CD4-positive, alpha-beta T cell treated with Interferon alpha-2 for 1 hour (primary cell): ENCODE measurements at places on chromosomes 5 and 9.

DNA sequence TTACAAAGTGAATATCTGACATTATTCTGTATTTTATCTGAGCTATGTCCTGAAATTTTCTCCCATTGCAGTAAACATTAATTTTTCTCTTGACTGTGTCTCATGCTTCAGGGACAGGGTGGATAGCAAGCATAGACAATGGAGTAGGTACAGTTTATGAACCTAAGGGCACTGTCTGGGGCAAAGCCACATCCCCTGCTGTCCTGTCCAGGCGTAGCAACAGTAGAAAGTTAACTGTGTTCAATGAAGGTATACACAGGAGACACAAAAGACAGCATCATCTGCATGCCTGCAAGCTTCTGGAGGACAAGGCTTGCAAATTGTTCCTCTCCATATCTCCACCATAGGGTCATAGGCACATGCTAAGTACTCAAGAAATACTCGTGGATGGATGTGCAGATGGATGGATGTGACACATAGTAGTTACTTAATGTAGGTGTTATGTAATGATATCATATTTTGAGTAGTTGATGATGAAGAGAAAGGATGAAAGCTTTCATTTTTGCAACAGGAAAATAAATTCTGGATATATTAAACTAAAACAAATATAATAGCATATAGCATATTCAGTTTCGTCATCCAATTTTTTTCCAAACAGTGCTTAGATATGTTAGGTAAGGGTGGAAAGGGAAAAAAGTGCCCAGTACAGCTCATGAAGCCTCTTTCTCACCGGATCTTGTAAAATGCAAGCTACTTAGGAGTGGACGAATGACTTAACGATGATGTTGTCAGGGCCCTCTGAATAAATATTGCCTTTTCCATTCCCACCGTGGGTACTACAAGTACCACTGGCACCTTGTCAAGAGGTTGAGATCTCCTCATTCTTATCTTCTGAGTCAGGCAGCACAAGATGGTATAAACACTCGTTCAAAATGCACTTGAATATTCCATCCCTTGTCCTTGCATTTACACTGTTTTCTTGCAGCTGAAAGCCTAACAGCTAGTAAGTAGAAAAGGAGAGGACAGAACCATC lies 19.9 kb upstream of the ZSWIM6 start:
- DNase-seq = no peak

GRCh38 chr9:81086416-81086815 lies 602.9 kb downstream of the TLE1 start:
- DNase-seq = no peak

GRCh38 chr5:54603372-54603771 lies 85.8 kb downstream of the SNX18 start:
- DNase-seq = no peak

- no peak for DNase-seq
These were observed 8.0 kb downstream of the PTCD2 start for GRCh38 chr5:72328172-72328571.

DNA sequence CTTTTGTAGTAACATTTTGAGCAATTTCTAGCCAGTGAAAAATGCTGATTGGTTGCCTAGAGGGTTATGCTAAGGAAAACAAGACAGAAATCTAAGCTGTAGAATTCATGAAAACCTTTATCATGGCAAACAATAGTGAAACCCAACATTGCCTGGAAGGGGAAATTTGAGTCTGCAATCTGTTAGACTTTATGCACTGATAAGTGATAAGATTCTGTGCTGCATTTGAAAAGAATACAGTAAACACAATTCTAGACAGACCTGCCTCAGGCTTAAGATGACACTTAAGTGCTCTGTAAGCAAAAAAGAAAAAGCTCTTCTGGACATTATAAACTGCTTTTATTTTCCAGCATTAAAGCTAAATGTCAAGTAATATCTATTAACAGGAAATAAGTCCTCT lies 519.3 kb downstream of the ISL1 start:
- no peak for DNase-seq

DNA sequence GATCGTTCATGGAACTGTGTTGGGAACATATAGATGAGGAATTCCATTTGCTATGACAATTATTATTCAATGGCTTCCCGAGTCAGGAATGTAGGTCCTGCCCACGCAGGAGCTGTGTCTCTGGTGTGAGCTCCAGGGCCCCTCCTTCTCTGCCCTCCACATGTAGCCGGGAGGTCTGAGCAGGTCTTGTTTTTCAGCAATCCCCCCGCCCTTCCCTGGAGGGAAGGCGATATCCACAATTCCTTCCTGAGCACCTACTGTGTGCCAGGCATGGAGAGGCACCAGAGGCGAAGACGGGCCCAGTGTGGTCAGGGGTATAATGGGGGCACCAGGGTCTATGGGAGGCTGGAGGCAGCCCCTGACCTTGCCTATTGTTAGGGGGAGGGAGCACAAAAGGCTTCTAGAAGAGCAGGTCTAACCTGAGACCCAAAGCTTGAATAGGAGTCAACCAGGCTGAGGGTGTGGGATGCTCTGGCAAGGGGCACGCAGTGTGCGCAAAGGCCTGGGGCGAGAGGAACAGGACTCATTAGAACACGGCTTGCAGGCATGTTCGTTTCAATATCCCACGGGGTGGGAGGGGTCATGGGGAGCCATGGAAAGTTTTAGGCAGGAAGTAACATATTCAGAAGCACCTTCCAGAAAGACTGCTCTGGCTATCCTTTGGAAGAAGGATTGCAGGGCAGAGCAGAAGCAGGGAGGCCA lies 154.9 kb downstream of the C9orf50 start:
- DNase-seq = no peak

DNA sequence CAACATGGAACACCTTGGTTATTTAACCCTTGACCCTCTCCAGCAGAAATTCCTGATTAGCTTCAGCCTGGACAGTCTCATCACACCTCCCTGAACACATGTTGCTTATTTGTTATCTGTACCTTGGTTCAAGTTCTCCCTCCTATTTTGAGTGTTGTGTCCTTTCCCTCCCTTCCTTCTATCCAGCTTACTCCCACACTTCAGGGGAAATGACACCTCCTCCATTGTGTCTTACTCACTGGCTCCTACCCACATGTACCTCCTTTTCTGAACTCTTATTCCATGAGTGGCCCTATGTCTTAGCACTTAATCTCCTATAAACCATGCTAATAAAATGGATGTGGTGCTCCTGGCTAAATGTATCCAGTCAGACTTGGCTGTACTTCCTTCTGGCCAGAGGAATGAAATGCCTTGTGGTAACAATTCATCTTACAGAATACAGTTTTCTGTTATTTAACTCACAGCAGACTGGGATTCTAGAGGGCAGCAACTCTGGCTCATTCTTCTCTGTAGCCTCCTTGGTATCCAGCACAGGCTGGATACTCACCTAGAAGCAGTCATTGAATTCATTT lies 11.2 kb downstream of the LIX1 start:
- no peak for DNase-seq
